Activated T-helper 9 cell treated with anti-CD3 and anti-CD28 coated beads, Interleukin-2, amount 50 U/mL, for 16 hours (primary cell): ENCODE measurements at places on chromosomes 7 and 10.

DNA sequence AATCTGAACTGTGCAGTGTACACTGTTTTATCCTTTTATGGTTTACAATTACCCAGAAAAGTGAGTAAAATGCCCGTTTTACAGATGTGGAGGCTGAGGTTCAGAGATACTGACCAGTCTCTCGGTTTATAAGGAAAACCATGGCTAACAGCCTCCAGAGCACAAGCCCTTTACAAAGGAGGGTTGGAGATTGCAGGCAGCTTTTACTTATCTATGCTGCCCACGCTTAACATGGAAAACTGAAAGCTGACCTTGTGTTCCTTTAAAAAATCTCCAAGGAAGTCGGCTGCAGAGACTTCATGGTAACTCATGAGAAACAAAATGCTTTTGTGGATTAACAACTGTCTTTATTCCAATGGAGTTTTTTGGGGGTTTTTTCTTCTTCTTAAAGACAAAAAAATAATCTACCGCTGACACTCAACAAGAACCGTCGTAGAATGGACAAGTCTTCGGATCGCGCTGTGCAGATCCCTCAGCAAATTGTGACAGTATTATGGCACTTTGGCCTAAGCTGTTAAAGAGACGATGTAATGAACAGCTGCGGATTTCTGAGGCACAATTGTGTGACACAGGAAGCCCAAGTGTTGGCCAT is 654 bp upstream of the SLF2 start:
- DNase-seq: no peak

DNA sequence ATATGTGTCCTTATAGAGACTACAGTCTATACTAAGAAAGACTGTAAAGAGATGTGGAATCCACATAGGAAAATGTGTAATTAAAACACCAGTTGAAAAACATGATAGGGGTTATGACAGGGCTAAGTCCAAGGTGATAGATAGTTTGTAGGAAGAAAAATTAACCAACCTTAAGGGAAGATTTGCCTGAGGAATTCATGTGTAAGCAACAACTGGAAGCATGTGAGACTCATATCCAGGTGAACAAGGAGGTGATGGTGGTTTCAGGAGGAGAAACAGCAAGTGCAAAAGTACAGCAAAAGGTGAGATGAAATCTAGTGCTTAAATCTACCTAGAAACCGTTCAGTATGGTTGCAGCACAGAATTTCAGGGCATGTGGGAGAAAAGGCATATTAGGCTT is 216.7 kb upstream of the ETV1 start:
- DNase-seq: no peak

GRCh38 chr7:47757921-47758411 is 176.1 kb upstream of the TNS3 start:
- no peak for DNase-seq

DNA sequence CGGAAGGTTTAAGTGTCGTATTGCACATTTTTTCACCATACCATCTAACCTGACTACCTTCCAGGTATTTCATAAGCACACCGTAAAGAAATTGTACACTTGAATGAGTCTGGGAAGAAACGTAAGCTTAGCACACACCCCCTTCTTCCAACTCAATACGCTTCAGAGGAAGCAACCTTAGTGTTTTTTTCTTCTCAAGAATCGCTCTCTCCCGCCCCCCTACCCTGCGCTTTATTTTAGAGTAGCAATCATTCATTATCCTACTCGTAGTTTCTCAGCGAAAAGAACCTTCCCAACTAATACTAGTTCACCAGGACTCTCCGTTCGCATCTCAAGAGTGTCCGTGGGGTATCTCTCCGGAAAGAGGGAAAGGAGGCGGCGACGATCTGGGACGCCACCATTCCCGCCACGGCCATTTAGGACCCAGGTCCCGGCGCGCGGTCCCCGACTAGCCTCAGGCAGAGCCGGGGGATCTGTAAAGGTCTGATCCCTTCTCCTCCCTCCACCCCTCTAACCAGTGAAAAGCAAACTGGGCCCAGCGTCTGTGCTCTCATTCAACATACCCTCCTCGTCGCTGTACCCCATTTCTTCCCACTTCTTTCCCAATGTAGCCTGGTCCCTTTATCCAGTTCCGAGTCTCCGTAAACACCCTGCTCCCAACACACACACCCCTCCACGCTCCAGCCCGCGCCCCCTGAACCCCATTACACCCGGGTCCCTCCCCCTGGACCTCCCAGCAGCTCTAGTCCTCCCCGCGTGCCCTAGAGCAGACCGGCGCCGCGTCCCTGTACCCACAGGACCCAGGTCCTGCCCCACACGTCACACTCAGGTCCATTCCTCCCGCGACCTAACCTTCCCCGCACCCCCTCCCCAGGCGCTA is 16.0 kb downstream of the MYOZ1 start:
- no peak for DNase-seq

GRCh38 chr10:7161484-7162250 is 249.2 kb downstream of the SFMBT2 start:
- DNase-seq: no peak

DNA sequence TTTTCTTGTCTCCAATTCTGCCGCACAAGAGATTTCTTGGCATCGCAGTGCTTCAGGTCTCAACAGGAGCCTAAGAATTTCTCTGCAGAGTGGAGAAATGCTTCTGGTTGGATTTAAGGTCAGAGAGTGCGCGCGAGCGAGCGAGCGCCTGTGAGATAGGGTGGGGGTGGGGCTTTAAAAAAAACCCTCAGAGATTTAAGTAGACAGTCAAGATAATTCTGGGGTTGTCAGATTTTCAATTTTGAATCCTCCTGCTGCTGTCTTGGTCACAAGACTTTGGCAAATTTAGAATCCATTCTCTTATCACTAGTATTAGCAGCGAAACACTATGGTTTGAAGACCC is 49.7 kb downstream of the CPEB3 start:
- DNase-seq: no peak

DNA sequence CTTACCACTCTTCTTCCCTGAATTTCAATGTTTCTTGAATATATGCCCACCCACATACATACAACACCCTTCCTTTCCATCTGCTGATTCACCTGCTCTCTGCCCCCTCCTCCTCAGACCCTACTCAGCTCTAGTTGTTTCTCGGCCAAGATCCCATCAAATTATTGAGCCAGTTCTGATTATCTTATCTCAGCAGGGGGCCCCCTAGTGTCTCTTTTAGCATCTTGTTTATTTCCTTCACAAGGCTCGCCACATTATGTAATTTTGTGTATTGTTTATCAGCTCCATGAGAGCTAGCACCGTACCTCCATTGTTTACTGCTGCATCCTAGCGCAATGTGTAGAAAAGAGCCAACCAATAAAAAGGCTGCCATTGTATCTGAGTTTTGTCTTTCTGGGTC is 71.9 kb downstream of the FAM13C start:
- no peak for DNase-seq

DNA sequence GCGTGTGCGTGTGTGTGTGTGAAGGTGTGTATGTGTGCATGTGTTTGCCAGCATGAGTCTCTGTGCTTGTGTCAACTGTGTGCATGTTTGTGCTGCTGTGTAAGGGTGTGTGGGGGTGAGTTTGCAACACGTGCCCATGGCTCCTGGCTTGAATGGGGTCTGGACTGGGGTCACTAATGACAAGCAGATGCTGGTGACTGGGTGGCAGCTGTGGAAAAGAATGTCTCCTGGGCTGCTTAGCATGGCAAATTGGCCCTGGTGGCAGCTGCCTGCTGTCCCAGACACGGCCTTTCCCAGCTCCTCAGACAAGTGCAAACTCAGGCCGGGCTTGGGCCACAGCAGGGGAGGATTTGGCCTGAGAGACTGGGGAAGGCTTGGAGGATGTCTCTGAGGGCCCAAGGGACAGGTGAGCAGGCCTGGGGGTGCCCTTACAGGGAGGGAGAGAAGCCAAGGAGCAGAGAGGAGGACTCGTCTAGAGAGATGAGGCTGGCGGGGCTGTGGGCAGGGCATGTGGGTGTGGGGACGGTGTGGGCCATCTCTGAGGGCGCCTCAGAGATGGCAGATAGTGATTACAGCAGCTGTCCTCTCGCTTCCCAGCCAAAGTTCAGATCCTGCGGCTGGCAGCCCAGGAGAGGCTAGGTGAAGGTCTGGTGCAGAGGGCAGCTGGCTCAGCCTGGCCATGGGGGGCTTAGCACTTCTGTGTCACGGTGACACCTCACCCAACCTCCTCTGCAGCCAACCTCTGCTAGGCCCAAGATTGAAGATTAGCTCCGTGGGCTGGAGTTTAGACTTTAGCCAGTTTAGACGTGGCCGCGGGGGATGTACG is 1.5 kb downstream of the AQP1 start:
- no peak for DNase-seq

- DNase-seq: no peak
Measured at GRCh38 chr7:14747701-14748100, 154.8 kb downstream of the DGKB start.

DNA sequence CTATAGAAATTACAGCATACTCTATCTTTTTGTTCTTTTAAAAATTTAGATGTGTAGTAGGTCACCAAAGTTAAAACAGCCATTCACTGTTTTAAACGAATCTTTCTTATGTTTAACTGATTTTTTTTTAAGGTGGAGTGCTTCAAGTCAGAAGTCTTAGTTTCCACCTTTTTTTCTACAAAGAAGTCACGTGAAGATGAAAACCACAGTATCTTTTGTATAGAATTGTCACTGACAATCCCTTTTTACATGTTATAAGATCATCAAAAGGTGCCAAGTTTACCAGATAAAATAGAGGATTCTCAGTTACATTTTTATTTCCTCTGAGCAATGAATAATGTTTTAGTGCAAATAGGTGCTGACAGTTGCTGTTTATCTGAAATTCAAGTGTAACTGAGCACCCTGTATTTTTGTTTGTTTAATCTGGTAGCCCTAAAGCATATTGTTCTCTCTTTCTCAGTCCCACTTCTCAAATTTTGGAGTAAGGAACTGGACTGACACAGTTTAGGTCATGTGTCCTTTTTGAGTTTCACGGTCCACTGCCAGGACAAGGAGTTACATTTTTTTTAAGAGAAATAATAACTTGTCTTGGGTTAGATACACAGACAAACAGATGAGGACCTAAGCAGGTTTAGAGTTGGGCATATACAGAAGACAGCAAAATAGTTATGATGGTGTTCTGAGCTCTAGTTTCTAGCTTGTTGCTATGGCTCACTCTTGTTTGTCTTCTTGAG is 233.2 kb upstream of the MBL2 start:
- DNase-seq: no peak
